ENCODE measurements at places on chromosomes 6 and 20. TPM values are rescaled to one million over a fixed set of nuclear protein-coding genes. Genes with fewer than 3 reads are reported as not detected.

SLC44A4 gene
- total RNA-seq, result not detected

SAMD5 gene
- total RNA-seq, result 1.1 TPM

PHACTR3 gene
- total RNA-seq, result under 0.01 TPM

CST1 gene
- 75.0 TPM for total RNA-seq

KCNK16 gene
- total RNA-seq, result not detected

ACTL10 gene
- total RNA-seq, result 1.6 TPM

AFDN gene
- 95.2 TPM for total RNA-seq

SLC13A3 gene
- 4.6 TPM for total RNA-seq

TAP1 gene
- total RNA-seq, result 60.0 TPM

MLN gene
- total RNA-seq, result not detected

GMEB2 gene
- total RNA-seq, result 16.0 TPM

KIF6 gene
- total RNA-seq, result not detected

DDR1 gene
- total RNA-seq, result 36.5 TPM

TAAR2 gene
- not detected for total RNA-seq

CLIC5 gene
- not detected for total RNA-seq
